Stimulated activated CD4-positive, alpha-beta T cell treated with anti-CD3 and anti-CD28 coated beads, Interleukin-4, amount 100 ng/mL, for 4 hours (primary cell): ENCODE measurements at places on chromosomes 2 and 18.

GRCh38 chr18:66867653-66868052 lies 263.8 kb upstream of the CDH19 start:
- DNase-seq, result no peak

DNA sequence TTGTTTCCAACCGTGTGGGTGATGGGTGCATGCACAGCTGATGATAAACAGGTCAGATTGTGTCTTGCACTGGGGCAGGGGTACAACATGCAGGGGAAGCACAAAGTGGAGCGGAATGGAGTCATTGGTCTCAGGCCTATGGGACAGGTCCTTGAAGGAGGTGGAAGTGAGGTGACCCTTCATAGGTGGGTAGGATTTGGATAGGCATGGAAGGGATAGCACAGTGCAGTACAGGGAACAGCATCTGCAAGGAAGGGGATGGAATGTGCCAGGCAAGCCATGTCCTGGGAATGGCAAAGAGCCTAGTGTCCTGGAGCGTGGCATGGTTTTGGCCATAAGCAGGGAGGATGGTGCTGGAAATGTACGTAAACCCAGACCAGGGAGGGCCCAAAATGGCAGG lies 143.9 kb downstream of the CAPN13 start:
- DNase-seq, result no peak

- no peak for DNase-seq
These were observed 292.0 kb upstream of the LRP1B start for GRCh38 chr2:142422769-142423168.

- DNase-seq, result no peak
These were observed 163.6 kb upstream of the SIX2 start for GRCh38 chr2:45172760-45173392.

GRCh38 chr2:133377021-133377481 lies 191.2 kb downstream of the NCKAP5 start:
- DNase-seq, result no peak

DNA sequence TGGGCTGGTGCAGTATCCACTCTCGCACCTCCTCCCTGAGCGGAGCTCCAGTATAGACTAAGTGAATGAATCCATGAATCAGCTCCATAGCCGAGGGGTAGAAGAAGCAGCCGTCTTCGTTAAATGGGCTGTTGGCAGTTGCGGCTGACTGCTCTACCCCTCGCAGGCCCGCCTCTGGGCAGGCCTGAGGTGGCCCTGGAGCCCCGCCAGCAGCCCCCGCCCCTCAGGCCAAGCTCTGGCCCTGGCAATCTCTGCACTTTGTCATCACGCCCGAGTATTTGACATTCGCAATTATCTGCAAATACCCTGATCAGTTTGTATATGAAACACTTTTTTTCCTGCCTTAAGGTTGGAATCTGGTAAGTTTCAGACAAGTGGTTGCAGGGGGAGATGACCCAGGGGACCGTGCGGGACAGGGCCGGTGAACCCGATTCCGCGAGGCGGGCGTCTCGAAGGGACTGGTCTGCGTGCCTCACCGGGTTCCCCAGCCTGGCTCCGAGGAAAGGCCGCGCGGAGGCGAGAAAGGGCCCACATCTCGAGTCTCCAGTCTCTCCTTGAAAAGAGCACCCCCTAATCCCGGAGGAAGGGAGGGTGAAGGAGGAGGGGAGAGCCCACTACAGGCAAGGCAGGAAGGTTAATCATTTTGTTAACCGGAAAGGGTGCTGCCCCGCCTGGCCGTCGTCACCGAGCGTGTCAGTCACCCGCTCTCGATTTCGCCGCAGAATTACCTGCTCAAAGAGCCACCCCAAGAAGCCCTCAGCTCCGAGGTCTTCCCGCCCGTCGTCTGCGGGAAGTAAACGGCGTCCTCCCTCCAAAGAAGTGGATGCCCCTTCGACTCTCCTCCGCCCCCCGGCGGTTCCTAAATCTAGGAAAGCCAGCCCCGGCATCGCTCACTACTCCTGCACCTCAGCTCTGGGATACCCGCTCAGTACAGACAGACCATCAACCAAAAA lies 11.1 kb upstream of the SATB2 start:
- DNase-seq, result no peak

DNA sequence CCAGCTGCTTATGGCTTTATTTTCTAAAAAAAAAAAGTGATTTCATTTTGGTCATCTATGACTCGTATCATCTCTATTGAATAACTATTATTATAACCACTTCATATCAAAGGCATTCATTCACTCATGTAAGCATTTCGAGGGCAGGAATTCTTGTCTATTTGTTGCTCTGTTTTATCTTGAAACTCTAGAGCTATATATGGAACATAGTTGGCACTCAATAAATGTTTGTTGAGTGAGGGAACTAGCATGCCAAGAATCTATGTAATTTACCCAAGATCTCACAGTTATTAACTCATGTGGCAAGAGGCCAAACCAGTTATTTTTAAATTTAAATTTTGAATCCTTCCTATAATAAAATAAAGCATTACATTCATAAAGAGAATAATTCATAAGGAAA lies 470.1 kb downstream of the TMX3 start:
- DNase-seq, result no peak

- DNase-seq, result no peak
These were observed 215.2 kb upstream of the ATP5MC3 start for GRCh38 chr2:175396696-175397095.

DNA sequence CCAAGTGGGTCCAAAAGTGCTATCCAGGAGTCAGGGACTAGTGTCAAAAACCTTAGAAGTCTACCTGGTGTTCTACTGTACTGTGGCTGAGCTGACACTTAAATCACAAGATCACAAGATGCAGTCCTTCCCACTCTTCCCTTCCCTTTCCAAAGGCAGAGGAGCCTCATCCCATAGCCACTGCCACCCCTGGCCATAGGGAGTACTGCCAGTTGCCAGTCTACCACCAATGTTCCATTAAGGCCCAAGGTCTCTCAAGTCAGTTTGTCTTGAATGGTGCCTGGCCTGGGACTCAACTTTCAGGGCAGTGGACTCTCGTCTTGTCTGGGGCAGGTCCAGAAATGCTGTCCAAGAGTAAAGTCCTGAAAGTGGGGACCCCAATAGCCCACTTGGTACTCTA lies 585.6 kb downstream of the NUP35 start:
- no peak for DNase-seq

DNA sequence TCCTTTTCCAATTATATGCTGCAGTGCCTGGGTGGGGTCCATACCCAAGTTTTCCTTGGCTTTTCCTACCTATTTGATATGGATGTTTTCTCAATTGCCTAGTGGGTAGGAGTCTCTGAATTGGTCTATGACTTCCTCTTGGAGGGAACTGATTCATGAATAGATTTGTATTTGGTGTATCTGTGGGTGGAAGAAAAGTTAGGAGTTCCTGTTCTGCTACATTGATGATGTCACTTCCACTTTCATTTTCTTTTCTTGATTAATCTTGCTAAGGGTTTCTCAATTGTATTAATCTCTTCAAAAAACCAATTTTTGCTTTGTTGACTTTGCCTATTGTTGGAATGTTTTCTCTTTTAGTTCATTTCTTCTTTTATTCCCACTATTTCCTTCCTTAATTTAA lies 37.4 kb upstream of the SLC9A2 start:
- DNase-seq, result no peak

GRCh38 chr2:169018390-169018789 lies 12.7 kb downstream of the ABCB11 start:
- no peak for DNase-seq
